ENCODE measurements at places on chromosomes 3 and 15.

- no peak for DNase-seq
These were observed 37.4 kb downstream of the TRAK1 start for GRCh38 chr3:42128526-42128925.

- no peak for DNase-seq
These were observed 302.0 kb downstream of the ZBBX start for GRCh38 chr3:167078070-167078622.

GRCh38 chr3:51916418-51916817, 13.3 kb upstream of the IQCF1 start:
- no peak for DNase-seq

DNA sequence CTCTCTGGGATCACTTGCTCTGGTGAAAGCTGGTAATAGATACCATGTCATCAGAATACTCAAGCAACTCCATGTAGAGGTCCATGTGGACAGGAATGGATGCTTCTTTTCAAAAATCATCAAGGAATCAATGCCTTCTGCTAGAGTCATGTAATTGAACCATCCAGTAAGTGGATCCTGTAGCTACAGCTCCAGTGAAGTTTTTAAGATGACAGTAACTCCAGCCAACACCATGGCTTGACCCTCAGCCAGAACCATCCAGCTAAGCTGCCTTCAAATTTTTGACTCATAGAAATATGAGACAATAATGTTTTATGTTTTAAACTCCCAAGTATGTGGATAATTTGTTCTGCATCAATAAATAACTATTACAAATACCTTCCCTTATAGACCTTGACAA, 923.7 kb downstream of the EPHA3 start:
- no peak for DNase-seq

- no peak for DNase-seq
These were observed 212.4 kb upstream of the POU1F1 start for GRCh38 chr3:87488765-87489164.

DNA sequence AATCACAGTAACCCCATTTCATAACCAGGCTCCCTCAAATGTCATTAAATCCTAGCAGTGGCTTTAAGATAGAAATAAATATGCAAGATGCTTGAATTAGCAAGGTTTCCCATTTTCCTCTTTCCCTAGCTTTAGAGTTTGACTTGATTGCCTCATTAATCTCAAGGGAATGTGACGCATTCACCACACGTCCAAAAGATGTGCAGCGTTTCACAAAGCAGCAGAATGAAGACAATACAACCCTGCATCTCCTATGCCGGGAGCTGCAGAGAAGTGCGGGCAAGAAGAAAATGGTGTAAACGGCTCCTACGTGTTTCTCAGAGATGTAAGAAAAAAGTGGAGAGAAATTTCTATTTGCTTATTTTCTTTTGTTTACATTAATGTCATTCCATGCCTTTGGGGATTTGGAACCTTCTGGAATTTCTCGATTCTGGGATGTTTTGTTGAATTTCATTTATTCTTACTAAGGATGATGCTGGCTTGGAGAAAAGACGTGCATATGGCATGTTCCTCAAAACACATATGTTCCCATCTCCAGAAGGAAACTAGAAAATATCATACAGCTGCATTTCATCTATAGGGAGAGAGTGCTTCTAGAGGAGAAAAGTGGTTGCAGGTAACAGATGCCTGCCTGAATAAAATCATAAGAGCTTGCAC, 27.8 kb upstream of the FRMD4B start:
- DNase-seq: no peak

DNA sequence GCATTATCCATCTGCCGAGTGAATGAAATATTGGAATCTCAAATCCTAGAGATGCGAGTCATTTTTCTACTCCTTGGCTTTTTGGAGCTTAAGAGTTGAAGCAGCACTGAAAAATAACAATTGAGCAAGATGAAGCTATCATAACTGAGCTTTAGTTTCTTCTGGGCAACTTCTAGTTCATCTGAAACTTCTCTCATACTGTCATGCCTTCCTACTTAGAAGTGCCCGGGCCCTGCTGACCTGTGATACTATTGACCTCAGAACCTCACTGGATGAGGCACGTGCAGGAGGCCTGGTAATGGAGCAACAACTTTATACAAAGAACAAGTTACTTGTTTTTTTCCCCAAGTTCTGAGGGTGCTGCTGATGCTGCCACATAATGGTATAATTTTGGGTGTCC, 48.5 kb upstream of the P3H2 start:
- DNase-seq: no peak

DNA sequence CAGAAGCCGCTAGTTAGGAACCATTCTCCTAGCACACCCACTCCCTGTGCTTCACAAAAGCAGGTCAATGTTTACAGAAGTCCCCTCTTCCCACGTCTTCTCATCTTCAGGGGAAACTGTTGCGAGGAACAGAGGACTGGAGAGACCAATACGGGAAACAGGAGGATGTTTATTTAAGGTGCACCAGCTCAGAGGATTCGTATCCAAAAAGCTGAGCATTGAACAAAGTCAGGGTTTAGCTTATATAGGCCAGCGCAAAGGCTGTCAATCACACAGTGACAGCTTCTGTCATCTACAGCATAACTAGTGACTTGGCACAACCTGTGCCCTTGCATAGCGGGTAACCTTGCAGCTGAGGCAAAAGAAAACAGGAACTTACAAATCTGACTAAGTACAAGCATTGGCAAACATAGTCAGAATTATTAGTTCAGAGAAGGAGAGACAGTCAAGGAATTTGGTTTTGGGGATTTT, 61.3 kb downstream of the ZDHHC19 start:
- no peak for DNase-seq

Measured in activated CD4-positive, CD25-positive, alpha-beta regulatory T cell treated with anti-CD3 and anti-CD28 coated beads, Interleukin-2, amount 50 U/mL, for 16 hours (primary cell).